Airway epithelial cell (primary cell): ENCODE measurements at places on chromosomes 2 and 18. TPM values are rescaled to one million over a fixed set of nuclear protein-coding genes. Genes with fewer than 3 reads are reported as not detected.

The ARHGAP15 gene
- not detected in 2 replicates for total RNA-seq

The CD8A gene
- not detected in 2 replicates for total RNA-seq

The VIT gene
- total RNA-seq, result 0.07 TPM in 1 of 2 replicates, not detected in the other

The RND3 gene
- total RNA-seq, result 45.8 and 50.6 TPM in 2 replicates

The ST8SIA3 gene
- total RNA-seq, result not detected in 2 replicates

The ALPG gene
- not detected in 2 replicates for total RNA-seq

The PROKR1 gene
- total RNA-seq, result not detected in 2 replicates
